B cell (primary cell): ENCODE measurements at places on chromosomes 11 and 22.

DNA sequence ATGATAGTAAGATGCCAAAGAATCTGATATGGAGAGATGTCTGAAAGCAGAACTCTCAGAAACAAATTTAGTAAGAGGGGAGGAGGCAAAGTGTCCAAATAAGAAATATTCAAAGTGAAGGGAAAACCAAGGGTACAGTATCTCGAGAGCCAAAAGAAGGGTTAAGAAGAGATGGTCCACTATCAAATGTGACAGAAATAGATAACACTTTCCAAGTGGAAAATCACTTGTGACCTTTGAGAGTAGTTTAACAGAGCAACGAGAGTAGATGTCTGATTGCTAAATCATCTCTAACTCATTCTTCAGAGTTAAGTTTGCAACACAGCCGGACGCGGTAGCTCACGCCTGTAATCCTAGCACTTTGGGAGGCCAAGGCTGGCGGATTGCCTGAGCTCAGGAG, 4.3 kb upstream of the BUD13 start:
- DNase-seq: no peak

DNA sequence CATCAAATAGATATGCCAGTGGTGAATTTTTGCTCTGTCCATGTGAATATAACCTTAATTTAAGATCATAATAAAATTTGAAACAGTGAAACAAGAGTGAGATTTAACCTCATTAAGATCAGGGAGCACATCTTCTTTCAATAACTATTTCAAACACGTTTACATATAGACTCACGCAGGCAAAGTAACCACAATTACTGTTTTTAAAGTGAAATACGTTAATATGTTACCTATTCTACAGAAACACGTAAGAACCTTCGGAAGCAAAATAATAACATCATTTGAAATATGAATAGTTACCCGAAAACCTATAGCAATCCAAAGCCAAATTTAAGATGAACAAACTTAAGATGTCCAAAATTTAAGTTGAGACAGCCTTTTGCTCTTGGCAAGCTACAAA, 136.2 kb upstream of the ZC3H12C start:
- no peak for DNase-seq

DNA sequence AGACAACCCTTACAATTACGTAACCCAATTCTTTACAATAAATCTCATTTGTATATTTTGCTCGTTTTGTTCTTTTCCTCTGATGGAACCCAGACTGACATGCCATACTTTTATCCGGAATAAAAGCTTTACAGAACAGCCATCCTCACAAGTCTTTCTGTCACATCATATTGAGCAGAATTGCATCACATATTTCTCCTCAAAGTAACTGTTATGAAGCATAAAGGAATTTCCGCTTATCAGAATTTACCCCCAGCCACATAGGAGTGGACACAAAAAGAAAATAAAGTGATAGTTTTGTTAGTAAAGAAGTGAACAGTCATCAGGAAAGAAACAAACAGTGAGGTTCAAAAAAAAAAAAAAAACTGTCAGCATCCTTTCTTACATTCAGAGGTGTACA, 539.5 kb upstream of the LUZP2 start:
- no peak for DNase-seq

GRCh38 chr11:66727282-66728037, 1.6 kb downstream of the SPTBN2 start:
- DNase-seq: peak; percentile 61

DNA sequence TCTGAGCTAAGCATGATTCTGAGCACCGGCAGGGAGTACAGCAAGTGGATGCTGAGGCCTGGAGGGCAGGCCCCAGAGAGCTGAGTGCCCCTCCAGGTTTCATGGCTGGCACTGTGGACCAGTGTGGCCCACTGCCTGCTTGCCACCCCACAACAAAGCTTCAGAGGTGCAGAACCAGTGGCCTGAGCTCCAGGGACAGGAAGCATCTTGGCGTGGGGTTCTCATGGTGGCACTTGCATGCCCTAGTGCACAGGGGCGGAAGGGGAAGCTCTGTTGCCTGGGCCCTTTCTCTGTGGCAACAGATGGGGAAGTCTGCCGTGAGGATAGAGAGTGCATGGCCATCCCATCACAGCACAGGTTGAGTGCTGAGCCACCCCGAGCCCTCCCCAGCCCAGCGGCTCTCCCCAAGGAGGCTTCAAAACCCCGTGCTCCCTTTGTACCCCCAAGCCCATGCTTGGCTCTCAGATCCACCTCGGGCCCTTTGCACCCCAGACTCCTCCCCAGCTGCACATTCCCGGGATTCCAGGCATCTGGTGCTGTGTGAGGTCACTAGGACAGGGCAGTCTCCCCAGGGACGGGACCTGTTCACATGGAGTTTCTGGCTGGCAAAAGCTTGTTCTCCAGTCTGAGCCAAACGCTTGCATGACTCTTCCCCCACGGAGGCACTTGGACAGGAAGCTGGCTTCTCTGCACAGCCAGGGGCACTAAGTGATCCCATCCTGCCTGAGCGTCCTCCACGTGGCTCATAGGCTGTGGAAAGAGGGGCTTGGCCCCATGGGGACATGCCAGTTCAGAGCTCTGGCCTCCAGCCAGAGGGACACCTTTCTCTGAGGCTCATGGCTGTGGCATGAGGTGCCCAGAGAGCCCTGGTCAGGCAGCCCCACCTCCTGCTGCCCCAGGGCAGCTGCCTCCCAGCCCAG, 4.2 kb downstream of the SLC25A1 start:
- peak; percentile 81 for DNase-seq

- no peak for DNase-seq
These were observed 423.7 kb upstream of the CADM1 start for GRCh38 chr11:115927823-115928329.

- DNase-seq: no peak
These were observed 21.5 kb upstream of the EMID1 start for GRCh38 chr22:29183971-29184848.

- no peak for DNase-seq
These were observed 150.7 kb downstream of the BRD1 start for GRCh38 chr22:49676783-49677494.

DNA sequence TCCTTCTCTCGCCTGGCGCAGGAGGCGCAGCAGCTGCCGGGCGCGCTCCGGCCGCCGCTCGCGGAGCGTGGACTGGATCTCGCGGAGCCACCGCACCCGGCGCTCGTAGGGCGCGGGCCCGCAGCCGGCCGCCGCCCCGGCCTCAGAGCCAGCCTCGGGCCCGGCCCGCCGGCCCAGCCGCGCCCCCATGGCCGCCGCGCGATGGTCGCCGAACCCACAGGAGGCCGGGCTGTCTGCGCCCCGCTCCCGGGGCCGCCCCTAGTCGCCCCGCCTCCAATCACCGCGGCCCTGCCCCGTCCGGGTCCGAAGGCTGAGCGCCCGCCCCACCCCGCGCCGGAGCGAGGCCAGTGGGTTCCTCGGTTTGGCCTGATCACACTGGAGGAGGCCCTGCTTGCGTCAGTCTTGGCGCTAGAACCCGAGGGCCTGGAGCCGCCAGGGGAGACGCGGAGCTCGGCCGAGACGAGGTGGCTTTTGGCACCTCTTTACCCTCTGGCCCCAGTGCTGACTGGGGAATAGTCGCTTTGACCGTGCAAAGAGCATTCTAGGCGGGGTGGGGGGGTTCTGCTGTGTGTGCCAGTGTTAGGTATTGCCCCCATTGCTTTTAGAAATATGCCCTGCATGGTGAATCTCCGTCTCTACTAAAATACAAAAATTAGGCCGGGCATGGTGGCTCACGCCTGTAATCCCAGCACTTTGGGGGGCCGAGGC, at the start of gene LRRC75B:
Gene LRRC75B, minus strand, starts transcription at position 223 of the 708 bp plus-strand sequence. Its CDS starts 34 bp downstream, at position 189.
- DNase-seq: peak; percentile 32

GRCh38 chr11:66962247-66962646, 4.1 kb upstream of the PC start:
- DNase-seq: no peak

GRCh38 chr11:47233989-47234668, 14.5 kb downstream of the ACP2 start:
- no peak for DNase-seq

DNA sequence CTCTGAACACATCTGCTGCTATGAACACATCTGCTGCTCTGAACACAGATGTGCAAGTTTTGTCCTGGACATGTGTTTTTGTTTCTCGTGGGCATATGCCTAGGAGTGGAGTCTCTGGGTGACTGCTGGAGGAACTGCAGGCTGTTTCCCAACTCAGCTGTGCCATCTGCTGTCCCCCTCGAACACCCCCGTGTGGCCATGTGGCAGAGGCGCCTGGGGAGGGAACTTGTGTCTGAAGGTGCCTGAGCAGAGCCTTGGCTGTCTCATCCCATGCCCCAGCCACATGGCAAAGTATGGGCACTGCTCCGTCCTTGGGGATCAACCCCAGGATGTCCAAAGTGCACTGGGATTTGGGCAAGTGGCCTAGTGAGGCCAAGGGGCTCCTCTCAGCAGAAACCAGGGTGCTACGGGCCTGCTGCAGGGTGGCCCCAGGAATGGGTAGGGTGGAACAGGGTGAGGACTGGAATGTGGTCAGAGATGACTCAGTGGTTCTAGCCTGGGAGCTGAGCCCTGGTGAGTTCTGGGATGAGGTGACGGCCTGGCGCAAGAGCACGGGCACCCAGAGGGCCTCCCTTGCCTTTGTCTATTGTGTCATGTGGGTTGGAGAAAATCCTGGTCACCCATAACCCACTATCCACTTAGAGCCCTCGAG, 14.7 kb downstream of the GATD1 start:
- DNase-seq: no peak

- no peak for DNase-seq
These were observed 395.7 kb downstream of the AASDHPPT start for GRCh38 chr11:106473089-106473722.
